ENCODE measurements at places on chromosomes 1 and 21.

DNA sequence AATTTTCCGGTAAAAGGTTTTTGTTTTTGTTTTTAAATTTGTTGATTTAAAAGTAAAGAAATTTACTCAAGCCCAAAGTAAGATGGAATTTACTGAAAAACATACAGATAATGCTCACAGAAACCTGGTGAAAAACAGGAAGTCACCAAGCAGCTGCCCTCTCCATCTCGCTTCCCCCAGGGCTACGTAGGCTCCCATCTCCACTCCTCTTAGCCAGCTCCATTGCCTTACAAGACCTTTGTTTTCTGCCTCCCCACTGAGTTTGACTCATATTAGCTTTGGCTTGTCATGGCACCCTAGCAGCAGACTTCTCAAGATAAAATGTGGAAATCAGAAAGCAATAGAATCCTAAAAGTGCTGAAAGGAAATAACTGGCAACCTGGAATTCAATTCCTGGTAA is 57.9 kb downstream of the PHTF1 start:
- no peak for DNase-seq

GRCh38 chr1:85264150-85264549 is 4.7 kb upstream of the C1orf52 start:
- DNase-seq = no peak

DNA sequence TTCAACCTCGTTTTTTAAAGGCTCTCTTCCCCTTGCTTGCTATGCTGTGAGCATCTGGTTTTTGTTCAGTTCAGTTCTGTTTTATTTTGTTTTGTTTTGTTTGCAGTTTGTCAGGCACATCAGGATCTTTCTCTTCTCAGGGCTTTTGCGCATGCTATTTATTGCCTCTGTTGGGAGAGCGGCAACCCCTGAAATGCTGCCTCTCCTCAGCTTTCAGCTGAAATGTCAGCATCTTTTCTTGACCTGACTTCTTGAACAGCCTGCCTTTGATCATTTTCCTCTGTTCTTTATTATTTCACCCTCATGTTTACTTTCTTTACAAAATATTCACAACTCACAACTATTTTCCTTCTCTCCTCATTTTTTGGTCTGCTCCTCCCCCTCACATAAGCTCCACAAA is 50.4 kb upstream of the RC3H1 start:
- no peak for DNase-seq

GRCh38 chr21:46553993-46554392 is 50.9 kb downstream of the S100B start:
- no peak for DNase-seq

DNA sequence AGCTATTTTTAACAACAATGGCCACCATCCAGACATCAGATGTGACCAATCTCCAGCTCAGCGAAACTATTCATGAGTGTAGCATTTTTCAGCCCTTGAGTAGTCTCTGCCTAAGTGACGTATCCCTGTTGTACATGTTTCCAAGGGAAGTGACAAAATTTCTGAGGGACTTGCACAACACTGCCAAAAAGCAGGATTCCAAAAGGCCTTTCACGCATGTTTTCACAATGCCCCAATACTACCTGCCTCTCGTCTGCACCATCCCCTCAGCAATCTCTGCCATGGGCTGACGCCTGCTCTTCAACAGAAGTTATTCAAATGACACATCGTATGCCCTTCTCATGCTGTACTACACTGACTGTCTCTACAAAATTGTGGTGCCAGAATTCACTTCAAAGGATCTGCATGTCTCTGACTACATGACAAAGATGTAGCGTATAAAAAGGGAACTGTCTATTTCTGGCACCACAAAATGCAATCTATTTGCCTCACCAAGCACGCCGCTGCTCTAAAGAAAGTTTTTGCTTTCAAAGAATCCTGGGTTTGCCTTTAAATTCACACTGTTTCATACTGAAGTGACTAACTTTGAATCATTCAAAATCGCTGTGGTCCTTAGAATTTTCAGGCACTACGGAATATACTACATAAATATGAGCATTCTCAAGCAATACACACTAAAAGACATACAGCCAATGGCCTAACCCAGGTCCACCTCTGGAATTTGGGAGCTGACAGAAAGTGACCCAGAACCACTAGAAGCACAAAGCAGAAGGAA is 32.9 kb downstream of the JAK1 start:
- no peak for DNase-seq

- DNase-seq = no peak
Measured at GRCh38 chr1:157137408-157138219, 581 bp downstream of the ETV3 start.

DNA sequence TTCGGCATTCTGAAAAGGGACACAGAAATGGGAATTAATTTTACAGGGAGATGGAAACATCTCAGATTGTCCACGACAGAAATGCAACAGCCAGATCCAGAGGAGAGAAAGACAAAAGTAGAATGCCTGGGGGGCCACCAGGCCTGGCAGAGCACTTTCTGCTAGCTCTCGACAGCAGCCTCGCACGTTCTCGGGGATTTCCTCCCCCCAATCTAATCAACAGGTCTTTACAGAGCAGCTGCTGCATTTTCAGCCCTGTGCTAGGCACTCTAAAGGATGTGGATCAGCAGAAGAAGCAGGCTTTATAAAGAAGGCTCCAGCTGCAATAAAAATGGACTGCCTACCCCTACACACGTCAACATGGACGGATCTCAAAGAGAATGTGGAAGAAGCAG is 10.6 kb downstream of the CSRP1 start:
- DNase-seq = no peak

- DNase-seq = no peak
Measured at GRCh38 chr21:38329162-38329561, 72.4 kb downstream of the KCNJ15 start.

DNA sequence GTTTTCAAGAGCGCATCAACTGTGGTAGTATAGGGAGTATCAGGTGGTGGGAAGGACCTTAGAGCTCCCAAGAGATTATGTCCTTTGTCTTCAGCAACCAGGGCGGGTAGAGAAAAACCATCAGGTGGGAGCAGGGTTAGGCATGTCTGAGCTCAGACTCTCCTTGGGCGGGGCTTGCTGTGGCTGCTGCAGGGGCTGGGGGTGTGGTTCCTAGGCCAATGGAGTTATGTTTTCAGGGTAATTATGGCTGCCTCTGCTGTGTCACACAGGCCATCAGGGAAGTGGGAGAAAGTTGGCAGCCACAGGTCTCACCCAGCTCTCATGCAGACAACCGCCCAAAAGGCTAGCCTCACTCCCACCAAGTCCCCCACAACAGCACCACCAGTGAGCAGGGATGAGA is 74.9 kb downstream of the FCRL5 start:
- DNase-seq = no peak

DNA sequence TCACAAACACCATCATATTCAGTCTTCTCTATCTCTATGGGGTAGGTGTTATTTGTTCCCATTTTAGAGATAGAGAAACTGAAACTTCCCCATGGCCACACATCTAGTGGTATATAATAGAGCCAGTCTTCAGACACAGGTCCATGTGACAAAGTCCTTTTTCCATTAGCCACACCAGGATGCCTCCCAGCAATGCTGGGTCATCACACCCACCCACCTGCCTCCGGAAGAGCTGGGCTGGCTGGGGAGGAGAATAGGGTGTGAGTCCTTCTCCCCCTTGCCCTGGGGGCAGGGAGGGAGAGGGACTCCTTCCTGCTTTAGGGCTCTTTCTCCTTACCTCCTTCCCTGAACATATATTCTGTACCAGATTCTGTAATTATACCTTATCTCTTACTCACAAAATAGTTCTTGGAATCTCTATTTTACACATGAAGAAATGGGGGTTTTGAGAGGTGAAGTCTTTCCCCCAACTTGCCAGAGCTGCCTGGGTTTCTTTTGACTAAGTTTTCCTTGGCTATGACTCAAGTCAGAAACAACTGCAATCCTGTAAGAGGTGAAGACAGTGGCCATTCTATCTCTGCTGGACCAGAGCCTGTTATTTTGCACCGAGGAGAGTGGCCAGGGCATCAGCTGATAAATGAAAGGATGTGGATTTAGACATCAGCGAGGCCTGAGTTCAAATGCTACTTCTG is 30.0 kb downstream of the SOX13 start:
- no peak for DNase-seq

DNA sequence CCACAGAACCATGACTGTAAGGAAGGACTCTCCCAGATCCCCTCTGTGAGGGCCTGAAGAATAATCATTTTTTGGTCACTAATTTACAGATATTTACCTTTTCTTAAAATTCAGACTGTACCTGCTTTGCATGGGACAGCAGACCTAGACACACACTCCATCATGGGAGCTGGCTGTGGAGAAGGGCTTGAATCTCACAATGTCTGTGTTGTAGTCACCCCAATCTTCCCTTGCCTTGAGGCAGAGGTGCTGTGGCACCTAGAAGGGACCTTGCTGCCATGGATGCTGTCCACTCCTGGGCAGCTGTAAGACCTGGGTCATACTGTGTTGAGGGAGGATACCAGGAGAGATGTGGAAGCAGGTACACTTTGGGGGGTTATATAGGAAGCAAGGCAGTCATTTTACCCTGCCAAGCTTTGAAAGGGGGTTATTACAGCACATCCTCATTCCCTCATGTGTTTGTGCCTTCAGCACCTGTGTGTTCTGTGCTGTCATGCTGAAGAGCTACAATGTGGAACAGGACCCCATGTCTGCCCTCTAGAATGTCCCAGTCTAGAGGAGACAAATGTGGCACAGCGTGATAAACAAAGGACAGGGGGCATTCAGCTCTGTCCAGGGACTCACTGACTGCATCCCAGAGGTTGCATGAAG is 27.1 kb downstream of the TRAF5 start:
- no peak for DNase-seq

DNA sequence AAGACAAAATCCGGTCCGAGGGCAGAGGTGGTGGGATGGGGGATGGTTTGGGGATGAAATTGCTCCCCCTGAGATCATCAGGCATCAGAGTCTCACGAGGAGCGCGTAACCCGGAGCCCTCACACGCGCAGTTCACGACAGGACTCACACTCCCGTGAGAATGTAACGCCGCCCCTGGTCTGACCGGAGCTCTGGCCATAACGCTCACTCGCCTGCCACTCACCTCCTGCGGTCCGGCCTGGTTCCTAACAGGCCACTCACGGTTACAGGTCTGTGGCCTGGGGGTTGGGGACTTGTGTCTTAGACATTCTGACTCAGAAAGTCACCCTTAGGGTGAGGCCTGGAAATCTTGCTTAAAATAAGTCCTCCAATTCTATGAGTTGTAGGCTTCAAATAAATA is 19.8 kb downstream of the MAP1LC3C start:
- DNase-seq = no peak

- DNase-seq = no peak
Measured at GRCh38 chr1:46480959-46481646, 8.5 kb upstream of the DMBX1 start.

DNA sequence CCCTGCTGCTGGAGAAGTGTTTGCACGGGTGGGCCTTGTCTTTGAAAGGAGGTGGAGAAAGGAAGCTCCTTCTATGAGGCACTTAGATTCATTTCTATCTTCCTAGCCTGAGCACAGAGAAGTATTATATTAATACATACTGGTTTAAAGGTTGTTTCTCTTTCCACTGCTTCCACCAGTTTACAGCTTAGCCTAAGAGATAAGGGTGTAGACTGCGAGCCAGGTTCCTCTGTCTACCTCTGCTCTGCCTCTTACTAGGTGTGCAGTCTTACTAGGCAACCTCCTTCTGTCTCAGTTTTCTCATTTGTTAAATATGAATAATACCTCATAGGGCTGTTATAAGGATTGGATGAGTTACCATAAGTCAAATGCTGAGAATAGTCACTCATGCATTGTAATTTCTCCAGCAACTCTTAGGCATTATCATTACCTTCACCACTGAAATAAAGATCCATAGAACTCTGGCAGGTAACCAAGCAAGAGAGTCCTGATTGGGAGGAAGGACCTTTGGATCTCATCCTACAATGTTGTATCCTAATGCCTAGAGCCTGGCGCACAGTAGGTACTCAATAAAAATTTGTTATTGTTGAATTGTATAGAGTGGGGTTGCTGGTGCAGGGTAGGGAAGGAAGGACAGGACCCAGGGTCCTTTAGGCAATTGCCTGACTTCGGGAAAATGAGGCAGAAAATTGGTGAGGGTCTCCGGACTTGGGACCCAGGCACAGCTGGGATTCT is 95.1 kb downstream of the TBX19 start:
- no peak for DNase-seq

GRCh38 chr1:151526735-151527525 is 13.2 kb upstream of the TUFT1 start:
- no peak for DNase-seq

GRCh38 chr1:186790101-186790500 is 38.6 kb upstream of the PLA2G4A start:
- no peak for DNase-seq

DNA sequence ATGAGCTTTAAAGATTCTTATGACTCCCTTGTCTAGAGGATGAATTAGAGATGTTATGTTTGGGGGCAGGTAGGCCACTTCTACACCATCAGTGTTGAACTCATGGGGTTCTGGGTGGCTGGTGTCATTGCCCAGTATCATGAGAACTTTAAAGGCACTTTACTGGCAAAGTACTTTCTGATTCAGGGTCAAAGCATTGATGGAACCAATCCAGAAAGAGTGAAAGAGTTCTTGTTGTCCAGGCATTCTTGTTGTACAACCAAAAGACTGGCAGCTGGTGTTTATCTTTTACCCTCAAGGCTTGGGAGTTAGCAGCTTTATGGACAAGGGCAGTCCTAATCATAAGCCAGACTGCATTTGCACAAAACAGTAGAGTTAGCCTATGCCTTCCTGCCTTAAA is 673.0 kb downstream of the USP25 start:
- no peak for DNase-seq

GRCh38 chr1:20546637-20547036 is 5.7 kb upstream of the FAM43B start:
- no peak for DNase-seq

DNA sequence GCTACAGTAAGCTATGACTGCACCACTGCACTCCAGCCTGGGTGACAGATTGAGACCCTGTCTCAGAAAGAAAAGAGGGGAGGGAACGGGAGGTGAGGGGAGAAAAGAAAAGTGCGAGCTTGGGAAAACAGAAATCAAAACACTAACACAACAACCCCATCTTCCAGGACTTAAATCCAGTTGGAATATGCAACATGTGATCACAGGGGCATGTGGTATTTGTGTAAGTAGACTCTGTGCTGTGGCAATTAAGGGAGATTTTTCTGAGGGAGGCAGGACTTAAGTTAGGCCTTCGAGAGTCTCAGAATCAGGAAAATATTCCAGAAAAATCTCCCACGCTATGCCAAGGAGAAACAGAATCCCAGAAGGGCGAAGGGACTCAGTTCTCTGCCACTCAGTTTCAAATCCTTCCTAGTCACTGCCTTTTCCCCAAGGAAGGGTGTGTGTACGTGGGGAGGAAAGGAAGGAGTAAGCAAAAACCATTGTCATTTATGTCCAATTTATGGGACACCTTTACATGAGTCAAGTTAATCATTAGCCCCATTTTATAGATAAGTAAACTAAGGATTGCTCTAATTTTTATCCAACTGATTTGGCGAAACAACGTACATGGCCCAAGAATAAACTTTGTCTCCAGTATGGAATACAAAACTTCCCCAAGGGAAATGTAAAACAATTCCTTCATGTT is 12.3 kb downstream of the ID3 start:
- no peak for DNase-seq

GRCh38 chr1:2315674-2316450 is 75.5 kb downstream of the MORN1 start:
- DNase-seq = no peak

GRCh38 chr1:196403803-196404690 is 204.2 kb downstream of the KCNT2 start:
- DNase-seq = no peak

GRCh38 chr1:178945763-178946266 is 74.9 kb upstream of the ANGPTL1 start:
- DNase-seq = no peak

GRCh38 chr1:12143631-12144155 is 23.1 kb upstream of the TNFRSF1B start:
- no peak for DNase-seq

GRCh38 chr1:53368314-53369033 is 40.6 kb upstream of the LRP8 start:
- no peak for DNase-seq

All from activated T-helper 2 cell treated with anti-CD3 and anti-CD28 coated beads, Interferon-gamma antibody, Interleukin-2, Interleukin-4, amounts not matched to agents 10 μg/mL and 5 μg/mL and 100 μg/mL, durations not matched to agents 14 hours and 24 hours and 36 hours (primary cell).